Fibroblast of skin of back (primary cell): ENCODE measurements at places on chromosomes 6 and 20.

GRCh38 chr6:111592726-111593511 is 12.8 kb downstream of the TRAF3IP2 start:
- peak; percentile 68 for DNase-seq

- no peak for DNase-seq
Measured at GRCh38 chr6:113696960-113697359, 160.2 kb upstream of the MARCKS start.

- peak; percentile 73 for DNase-seq
Measured at GRCh38 chr6:35914536-35914935, 6.4 kb downstream of the SRPK1 start.

DNA sequence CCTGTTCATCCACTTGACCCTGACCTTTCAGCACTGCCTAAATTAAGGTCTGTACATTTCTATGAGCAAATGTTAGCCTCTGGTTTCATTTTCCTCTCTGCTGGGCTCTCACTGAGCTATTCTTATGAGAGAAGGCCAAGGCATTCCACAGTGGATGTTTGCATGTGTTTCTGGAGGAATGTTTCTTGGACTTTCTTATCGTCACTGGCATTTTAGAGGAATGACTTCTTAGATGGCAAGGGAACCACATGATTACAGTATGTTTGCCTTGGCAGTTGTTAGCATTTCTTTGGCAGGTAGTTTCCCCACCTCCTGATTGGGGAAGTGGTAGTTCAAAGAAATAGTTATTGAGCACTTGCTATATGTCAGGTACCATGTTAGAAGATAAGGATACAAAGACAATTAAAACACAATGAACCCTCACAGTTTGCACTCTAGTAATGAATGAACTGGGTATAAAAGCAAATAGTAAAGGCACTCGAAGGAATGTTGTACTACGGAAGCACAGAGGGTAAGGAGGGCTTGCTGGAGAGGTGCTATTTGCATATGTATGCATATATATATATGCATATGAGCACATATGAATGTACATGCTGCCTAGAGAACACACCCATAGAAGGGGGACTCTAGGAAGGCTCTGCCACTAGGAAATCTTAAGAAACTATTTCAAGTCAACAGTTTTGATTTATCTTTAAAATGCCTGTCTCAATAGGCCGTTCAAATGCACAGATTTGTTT is 307.4 kb downstream of the EYA4 start:
- peak; percentile 89 for DNase-seq

DNA sequence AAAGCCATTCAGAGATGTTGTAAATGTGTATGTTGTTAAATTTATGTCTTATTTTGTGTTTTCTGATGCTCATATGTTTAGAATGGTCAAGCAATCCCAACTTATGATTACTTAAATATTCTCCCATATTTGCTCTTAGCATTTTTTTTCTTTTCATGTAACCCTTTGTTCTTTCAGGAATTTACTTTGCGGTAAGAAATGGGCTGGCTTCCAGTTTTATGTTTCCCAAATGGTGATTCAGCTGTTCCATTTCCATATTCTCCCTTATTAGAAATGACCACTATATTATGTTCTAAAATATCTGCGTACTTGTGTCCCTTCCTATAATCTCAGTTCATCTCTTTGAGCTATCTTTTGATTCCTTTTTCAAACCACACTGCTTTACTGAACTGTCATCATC is 113.7 kb downstream of the CDH26 start:
- DNase-seq, result peak; percentile 39

- no peak for DNase-seq
Measured at GRCh38 chr6:40476673-40477072, 110.5 kb downstream of the LRFN2 start.

DNA sequence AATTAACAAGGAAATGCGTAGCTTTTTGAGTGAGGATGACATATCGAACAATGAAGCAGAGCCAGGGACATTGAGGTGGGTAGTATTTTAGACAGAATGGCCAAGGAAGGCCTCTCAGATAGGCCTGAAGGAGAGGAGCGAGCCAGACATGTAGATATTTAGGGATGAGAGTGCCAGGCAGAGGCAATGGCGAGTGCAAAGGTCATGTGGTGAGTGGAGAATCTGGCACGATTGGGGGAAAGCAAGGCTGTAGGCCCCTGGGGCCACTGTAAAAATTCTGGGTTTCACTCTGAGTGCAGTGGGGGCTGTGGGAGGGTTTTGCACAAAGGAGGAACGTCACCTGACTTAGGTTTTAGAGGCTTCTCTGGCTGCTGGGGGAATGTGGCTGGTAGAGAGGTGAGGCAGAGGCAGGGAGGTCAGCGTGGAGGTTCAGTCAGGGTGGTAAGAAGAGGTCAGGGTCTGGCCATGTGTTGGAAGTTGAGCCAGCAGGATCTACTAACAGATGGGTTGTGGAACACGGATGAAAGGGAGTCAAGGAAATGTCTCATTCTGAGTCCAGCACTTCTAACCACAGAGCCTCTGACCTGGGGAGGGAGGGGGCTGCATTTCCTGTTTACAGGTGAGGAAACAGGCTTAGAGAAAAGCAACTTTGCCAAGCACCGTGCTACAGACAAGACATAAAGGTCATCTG is 11.3 kb downstream of the SIRPA start:
- DNase-seq, result no peak

DNA sequence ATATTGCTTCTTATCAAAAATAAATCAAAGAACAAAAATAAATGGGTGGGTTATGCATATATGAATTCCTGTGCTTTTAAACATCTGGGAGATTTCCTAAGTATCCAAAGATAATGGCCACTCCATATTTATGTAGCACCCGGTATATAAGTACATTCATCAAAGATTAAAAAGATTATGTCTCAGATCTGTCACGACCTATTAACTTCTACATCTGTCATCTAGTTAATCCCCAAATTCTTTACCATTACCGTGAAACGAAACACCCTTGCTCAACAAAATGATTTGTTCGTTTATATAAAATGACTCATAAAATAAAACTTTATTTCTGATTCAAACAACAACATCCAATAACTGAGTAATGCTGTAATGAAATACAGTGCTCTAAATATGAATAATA is 64.8 kb upstream of the FOXQ1 start:
- DNase-seq, result peak; percentile 15

- no peak for DNase-seq
Measured at GRCh38 chr6:53811082-53811481, 16.3 kb downstream of the LRRC1 start.

DNA sequence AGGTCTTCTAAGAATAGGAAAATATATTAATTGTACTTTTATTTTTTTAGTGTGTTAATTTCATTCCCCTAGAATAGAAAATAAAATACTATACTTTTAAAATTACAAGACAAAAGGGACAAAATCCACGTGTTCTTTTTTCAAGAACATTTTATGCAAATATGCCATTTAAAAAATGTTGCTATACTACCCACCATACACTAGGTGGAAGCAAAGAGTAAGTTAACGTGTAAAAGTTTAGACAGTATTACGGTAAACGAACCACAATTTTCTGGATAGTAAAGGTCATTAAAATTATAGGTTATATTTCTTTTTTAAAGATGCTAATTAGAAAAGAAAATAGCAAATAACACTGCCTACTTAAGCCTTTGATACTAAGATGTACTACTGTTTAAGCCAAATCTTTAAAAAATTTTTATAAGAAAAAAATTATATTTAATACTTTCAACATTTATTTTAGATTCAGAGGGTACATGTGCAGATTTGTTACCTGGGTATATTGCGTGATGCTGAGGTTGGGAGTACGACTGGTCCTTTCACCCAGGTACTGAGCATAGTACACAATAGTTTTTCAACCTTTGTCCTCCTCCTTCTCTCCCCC is 287.6 kb downstream of the PHF3 start:
- peak; percentile 39 for DNase-seq

DNA sequence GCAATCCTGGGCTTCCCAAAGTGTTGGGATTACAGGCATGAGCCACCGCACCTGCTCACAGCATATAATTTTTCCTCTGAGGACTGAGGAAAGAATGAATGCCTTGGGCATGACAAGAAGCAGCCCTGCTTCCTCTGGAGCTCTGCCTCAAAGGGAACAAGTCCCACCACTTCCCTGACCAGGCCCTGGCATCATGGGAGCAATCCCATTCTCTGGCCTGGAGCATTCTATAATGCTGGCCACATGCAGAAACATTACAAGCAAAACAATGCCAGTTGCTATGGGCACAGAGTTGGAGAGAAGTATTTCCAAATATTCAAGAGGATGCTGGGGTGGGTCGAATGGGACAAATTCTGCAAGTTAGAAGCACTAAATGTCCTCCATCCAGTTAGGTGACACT is 41.5 kb upstream of the ARMH2 start:
- no peak for DNase-seq

DNA sequence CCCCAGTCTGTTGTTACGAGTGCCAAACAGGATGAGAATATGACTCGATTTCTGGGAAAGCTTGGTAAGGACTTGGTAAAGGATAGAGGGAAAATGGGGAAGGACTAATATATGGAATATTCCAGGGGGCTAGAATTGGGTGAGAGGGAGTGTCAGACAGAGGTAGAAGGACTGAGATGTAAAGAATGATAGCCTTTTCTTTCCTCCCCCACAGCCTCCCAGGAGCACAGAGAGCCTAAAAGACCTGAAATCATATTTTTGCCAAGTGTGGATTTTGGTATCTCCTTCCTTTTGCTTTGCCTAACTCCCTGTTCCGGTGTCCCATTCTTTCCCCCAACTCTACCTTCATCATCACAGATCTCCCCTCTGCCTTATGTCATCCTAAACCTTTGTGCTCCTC is 3.1 kb downstream of the MSH5 start:
- no peak for DNase-seq

DNA sequence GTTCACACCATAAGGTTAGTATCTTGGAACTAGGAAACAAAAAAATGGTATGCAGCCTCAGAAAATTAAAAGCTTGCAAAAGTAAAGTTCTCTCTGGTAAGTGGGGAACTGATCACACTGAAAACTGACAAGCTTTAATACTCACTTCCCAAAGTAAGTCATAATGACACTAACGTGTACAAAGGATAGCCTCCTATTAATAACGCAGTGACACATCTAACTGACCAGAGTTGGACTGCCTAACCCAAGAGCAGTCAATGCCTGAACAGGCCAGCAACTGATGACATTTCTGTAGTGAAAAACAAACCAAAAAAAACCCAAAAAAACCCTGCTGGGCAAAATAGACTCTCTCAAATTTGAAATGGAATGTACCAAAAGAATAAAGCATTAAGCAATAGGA is 30.7 kb downstream of the CHD6 start:
- DNase-seq, result no peak

DNA sequence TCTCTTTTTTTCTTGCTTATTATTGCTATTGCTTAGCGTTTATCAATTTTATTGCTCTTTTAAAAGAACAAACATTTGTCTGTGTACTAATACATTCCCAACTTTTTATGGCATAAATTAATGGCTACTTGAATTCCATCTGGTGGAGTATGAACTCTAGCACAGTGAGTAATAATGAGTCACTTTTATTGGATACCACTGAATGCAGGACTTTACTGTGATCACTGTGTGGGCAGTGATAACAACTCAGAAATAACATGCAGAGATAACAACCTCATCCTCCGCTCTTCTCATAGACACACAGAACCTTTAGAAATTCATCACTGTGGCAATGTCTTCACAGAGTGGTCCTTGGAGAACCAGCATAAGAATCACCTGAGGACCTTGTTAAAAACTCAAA is 174.9 kb upstream of the PRND start:
- DNase-seq, result peak; percentile 89

DNA sequence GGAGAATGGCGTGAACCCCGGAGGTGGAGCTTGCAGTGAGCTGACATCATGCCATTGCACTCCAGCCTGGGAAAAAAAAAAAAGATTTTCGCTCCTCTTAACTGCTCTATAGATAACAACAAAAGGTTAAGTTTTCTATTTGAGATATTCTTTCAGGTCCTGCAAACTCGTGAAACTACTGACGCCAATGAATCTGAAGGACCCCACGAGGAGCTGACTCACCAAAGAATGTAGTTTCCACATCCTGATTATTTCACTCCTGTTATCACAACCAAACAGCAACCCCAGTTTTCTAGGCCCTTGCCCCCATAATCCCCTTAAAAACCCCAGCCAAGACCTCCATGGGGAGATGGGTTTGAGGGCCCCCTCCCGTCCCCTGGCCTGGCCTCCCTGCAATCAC is 58.7 kb downstream of the OTOR start:
- DNase-seq, result no peak

- DNase-seq, result no peak
Measured at GRCh38 chr6:15147827-15148226, 98.0 kb upstream of the JARID2 start.

- peak; percentile 39 for DNase-seq
Measured at GRCh38 chr6:20188630-20189075, 23.6 kb downstream of the MBOAT1 start.

DNA sequence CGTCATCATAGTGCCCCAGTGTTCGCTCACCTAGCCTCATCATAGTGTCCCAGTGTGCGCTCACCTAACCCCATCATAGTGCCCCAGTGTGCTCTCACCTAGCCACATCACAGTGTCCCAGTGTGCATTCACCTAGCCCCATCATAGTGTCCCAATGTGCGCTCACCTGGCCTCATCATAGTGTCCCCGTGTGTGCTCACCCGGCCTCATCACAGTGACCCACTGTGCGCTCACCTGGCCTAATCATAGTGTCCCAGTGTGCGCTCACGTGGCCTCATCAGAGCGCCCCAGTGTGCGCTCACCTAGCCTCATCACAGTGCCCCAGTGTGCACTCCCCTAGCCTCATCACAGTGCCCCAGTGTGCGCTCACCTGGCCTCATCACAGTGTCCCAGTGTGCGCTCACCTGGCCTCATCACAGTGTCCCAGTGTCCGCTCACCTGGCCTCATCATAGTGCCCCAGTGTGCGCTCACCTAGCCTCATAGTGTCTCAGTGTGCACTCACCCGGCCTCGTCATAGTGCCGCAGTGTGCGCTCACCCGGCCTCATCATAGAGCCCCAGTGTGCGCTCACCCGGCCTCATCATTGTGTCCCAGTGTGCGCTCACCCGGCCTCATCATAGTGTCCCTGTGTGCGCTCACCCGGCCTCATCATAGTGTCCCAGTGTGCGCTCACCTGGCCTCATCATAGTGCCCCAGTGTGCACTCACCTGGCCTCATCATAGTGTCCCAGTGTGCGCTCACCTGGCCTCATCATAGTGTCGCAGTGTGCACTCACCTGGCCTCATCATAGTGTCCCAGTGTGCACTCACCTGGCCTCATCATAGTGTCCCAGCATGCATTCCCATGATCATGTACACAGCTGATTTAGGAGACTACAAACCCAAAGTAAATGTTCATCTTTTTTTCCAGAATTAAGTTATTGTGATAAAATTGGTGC is 9.5 kb downstream of the TMEM242 start:
- no peak for DNase-seq

DNA sequence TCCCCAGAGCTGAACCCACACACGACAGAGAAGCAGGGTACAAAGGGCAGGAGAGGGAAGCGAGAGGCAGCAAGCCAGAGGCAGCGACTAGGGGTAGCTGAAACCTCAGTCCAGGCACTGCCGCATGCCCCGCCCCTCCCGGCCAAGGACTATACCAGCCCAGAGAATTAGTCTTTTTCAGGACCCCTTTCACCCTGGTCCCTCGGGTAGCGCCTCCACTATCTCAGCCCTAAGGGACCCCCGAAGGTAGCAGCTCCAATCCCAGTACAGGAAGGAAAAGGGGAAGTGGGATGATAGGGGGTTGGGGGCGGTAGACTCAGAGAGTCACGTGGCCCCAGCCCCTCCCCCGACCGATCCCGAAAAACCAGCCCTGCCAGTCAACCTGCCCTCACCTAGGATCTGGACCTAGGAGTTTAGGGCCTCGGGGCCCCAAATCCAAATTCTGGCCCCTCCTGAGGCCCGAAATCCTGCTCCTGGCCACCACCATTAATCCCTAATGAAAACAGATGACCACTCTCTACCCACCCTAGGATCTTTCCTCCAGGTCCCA is 1.3 kb downstream of the RGL2 start:
- DNase-seq, result no peak

- no peak for DNase-seq
Measured at GRCh38 chr6:147418523-147418922, 90.0 kb upstream of the SAMD5 start.
